ENCODE measurements at places on chromosomes 11 and 22. TPM values are rescaled to one million over a fixed set of nuclear protein-coding genes. Genes with fewer than 3 reads are reported as not detected.

The PRR33 gene
- polyA plus RNA-seq, result not detected

The CDC42BPG gene
- 27.0 TPM for polyA plus RNA-seq

The HBB gene
- polyA plus RNA-seq, result 18.8 TPM

- DNase-seq, result peak; percentile 89
Measured at GRCh38 chr11:10322830-10323792, 18.2 kb downstream of the ADM start.

GRCh38 chr11:116200564-116200963, 572.2 kb downstream of the BUD13 start:
- DNase-seq, result no peak

DNA sequence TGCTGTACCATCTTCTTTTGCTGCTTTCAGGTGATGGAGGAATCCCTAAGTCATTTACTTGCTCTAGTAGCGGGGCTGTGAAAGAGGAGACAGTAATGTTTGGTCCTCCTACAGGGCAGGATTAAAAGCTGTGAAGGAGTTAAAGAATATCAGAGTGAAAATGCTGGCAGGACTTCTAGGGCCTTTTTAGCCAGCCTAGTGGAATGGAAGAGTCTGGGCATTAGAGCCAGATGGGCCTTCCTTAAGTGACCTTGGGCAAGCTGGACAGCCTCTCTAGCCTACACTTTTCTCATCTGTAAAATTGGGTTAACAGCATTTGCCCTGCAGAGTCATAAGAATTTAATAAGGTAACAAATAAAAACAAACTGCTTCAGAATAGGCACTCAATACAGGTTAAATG, 114.7 kb downstream of the RBFOX2 start:
- no peak for DNase-seq

GRCh38 chr11:82906236-82906635, 4.7 kb downstream of the DDIAS start:
- peak; percentile 28 for DNase-seq
